ENCODE measurements at places on chromosomes 16 and 17. TPM values are rescaled to one million over a fixed set of nuclear protein-coding genes. Genes with fewer than 3 reads are reported as not detected.
A peak's percentile ranks its signal among the peaks of the same experiment; 100 is the strongest.

The RGS11 gene
- total RNA-seq: not detected

The TVP23A gene
- not detected for total RNA-seq

The CCL4L2 gene
- not detected for total RNA-seq

The FGF11 gene
- 16.9 TPM for total RNA-seq

The CCL7 gene
- not detected for total RNA-seq

The SPATA22 gene
- total RNA-seq: not detected

The AANAT gene
- total RNA-seq: not detected

The ARL5C gene
- not detected for total RNA-seq

The SDR42E1 gene
- 16.0 TPM for total RNA-seq

DNA sequence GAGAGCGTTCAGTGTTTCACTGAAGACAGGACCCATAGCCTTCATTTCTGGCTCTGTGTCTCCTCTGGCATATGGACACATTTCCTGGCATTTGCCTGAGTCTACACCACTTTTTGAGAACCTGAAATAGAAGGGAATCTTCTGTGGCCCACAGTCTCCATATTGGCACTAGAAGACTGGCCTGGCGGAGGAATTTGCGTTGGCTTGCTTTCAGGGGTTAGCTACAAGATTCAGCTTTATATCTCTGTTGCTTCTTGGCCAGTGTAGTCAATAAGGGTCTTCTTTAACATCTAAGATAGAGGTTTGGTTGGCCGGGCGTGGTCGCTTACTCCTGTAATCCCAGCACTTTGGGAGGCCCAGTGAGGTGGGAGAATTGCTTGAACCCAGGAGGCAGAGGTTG is 12.8 kb upstream of the CLEC18C start:
- no peak for DNase-seq

GRCh38 chr16:65142276-65142675 is 20.4 kb upstream of the CDH11 start:
- DNase-seq: no peak

DNA sequence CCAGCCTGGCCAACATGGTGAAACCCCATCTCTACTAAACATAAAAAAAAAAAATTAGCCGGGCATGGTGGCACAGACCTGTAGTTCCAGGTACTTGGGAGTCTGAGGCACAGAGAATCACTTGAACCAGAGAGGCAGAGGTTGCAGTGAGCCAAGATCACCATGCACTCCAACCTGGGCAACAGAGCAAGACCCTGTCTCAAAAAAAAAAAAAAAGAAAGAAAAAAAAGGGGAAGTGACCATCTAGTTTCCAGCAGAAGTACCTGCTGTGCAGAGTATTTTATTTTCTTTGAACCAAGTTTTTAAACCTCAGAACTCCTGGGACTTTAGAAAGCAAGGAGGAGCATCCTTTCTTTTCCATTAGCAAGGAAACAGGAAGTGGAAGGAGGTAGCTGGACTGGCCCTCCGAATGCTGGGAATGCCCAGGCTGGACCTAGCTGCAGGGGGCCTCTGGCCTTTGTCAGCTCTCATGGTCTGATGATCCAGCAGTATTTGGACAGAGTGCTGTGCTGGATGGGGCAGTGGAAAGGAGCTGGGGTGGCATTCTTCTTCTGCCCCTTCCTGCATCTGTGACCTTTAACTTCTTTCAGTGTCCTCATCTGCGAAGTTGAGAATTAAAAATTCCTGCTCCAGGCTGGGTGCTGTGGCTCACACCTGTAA is 6.6 kb downstream of the GID4 start:
- no peak for DNase-seq

DNA sequence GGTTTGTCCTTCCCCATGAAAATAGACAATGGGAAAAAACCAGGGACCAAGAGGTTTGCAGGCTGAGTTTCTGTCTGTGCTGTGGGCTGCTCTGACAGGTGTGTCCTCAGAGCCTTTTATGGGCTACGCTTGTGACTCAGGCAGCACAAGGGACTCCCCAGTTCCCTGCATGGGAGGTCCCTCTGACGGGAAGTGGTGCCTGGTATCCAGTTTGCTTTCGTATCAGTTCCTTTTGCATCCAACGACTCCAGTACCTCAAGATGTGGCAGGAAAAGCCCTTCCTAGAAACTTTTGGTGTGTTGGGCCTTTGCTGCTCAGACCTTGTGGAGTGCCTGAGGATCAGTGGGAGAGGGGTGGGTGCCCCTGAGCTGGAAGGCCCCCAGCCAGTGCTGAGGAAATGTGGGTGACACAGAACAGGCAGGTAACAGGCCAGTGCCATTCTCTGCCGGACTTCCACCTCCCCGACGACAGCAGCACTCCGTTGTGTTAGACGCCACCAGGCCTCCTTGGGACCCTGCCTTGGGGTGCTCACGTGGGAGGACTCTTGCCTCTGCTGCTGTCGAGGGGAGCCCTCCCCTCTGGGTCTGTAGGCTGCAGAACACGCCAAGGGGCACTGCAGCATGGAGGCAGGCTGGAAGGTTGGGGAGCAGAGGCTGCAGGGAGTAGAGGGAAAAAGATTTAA is 38.4 kb upstream of the IRF8 start:
- no peak for DNase-seq

GRCh38 chr17:76241204-76241538 is 878 bp upstream of the RNF157 start:
- DNase-seq: no peak

- no peak for DNase-seq
Observed at GRCh38 chr16:66479661-66480264, 52.7 kb downstream of the BEAN1 start.

DNA sequence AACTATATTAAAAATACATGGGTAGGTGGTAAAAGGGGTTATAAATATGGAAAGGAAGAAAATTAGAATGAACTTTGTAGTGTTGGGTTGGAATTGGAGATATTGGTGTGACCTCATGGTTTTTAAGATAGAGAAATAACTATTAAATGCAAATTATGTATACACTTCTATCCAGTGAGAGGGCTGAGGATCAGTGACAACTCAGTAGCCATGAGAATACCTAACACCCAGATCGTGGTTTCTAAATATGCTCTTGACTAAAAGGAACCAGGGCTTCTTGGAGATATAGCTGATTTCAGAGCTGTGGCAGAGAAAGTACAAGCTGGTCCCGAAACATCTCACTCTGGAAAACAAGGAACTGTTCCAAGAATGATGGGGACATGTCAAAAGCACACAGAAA is 44.4 kb downstream of the SLC6A4 start:
- DNase-seq: no peak

GRCh38 chr16:25699069-25699468 is 7.3 kb downstream of the HS3ST4 start:
- DNase-seq: no peak

DNA sequence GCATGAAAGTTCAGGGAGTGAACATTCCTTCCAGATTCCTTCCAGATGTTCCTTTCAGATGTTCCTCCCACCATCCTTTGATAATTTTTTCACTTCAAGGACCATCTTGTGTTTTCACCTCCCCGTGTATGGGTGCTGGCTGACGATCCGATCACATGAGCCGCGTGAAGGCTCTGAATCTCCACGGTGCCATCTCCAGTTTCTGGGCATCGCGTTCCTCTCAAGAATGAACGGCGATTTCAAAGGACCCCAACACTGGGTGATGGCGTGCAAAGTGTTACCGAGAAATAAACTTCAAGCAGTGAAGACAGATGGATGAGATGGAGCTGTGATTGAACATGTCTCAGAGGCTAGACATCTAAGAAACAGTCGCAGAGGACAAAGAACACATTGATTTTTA is 245.3 kb downstream of the GSG1L start:
- DNase-seq: no peak

- DNase-seq: no peak
Observed at GRCh38 chr17:79146562-79146961, 71.9 kb downstream of the ENGASE start.

DNA sequence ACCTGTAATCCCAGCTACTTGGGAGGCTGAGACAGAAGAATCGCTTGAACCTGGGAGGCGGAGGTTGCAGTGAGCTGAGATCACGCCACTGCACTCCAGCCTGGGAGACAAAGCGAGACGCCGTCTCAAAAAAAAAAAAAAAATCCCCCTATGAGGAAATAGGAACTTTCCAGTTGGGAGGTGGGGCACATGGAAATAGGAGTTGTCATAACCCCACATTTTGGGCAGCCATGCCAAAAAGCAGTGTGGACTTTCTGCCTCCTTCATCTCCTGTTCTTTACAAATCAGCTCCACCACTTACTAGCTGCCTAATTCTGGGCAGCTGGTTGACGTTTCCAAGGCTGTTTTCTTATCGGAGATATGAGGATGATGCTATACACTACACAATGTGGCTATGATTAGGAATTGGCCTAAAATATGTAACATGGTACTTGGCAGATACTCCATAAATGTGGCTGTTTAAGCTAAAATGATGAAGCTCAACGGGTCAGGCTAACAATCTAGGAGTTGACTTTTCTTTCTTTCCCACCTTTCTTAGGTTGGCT is 21.5 kb upstream of the CCL5 start:
- DNase-seq: no peak

DNA sequence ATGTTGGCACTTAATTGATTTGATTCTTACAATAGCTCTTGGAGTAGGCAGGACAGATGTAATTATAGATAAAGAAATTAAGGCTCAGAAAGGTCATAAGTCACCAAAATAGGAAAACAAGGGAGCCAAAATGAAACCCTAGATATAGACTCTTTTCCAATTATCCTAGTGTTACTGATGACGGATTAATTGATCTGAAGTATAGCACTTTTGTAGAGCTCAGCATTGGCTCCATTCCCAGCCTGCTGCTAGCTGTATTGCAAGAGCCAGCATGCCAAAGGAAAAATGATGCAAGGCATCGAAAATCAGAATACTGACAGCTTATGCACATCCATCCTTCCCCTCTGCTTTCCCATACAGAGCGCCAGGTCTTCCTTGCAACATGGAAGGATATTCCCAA is 21.6 kb upstream of the RASL10B start:
- peak; percentile 15 for DNase-seq

- DNase-seq: peak; percentile 96
Observed at GRCh38 chr17:65750631-65751115, 189.2 kb upstream of the AXIN2 start.
